RPMI8226 (cell line): ENCODE measurements at places on chromosomes 1 and 21.
A peak's percentile ranks its signal among the peaks of the same experiment; 100 is the strongest.

GRCh38 chr1:182603646-182604174, 479 bp downstream of the RGS16 start:
- peak; percentile 71 for DNase-seq

DNA sequence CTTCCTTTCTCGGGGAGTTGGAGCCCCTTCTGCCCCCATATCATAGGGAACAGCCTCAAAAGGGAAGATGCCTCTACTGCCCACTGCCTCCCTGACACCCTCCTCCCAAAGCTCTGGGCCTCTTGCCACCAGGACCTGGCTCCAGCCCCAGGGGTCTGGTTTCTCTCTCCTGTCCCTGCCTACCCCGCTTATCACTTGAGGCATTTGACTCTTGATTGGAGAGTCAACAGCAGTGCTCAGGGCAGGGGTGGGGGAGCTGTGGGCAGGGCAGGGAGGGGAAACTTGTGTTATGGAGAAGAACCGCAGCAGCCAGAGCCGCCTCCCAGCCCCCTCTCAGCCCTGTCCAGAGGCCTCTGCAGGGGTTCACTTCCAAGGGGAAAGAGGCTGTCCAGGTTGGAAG, 573 bp downstream of the TRIM63 start:
- DNase-seq = no peak

- no peak for DNase-seq
Observed at GRCh38 chr1:229842302-229843255, 216.5 kb downstream of the URB2 start.

- DNase-seq = no peak
Observed at GRCh38 chr21:17673261-17674020, 60.7 kb upstream of the BTG3 start.

- no peak for DNase-seq
Observed at GRCh38 chr1:190564117-190564516, 86.5 kb upstream of the BRINP3 start.

DNA sequence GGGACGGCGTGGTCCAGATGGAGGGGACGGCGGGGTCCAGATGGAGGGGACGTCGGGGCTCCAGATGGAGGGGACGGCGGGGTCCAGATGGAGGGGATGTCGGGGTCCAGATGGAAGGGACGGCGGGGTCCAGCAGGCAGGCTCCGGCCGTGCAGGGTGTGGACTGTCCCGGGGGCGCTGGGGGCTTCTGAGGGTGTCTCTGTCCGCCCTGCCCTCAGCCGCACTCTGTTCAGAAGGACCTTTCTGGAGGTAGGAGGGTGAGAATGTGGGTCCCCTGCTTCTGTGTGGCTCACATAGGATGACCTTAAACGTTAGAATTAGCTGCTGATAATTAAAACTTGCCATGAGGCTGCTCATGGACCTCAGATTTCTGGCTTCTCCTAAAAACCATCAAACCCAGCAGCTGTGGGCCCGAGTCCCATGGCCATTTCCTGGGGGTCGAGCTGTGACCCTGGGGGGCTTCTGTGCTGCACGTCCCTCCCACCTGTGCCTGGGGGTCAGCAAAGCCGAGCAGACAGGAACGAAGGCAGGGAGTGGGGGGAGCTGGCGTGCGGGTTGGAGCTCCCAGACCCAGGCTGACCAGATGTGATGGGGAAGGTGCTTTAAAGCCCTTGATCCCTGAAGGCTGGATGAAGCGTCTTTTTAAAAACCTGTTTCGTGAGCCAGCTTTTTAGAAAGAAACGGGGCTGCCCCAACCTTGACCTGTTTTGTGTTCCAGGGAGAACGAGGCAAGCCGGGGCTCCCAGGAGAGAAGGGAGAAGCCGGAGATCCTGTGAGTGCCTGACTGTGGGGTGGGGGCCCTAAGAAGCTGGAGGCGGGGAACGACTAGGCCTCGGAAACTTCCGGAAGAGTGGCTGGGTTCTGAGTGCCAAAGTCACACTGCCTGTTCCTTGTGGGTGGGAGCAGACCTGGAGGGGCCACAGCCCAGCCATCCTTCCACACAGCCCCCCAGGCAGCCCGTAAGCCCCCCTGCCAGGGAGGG, 7.1 kb downstream of the COL6A1 start:
- no peak for DNase-seq

- peak; percentile 72 for DNase-seq
Observed at GRCh38 chr1:167533851-167534300, 15.5 kb upstream of the CD247 start.

- no peak for DNase-seq
Observed at GRCh38 chr1:26582053-26582835, 52.7 kb downstream of the RPS6KA1 start.

GRCh38 chr1:83799594-83799993, 199.3 kb downstream of the TTLL7 start:
- no peak for DNase-seq

DNA sequence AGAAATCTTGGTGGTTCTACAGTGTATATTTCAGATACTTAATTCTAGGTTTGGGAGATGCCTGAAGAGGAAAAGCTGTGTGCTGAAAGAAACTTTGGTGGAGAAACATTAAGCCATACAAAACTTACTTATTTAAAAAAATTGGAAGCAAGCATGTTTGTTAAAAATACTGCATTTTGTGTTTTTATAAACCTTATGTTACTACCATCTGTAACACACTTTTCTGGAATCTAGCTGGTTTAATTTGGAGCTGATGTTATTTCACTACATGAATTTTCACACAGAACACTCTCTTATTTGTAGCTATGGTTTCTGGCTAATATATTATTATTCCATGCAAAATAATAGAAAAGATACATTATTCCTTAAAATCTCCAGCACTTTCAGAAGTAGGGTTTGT, 710.7 kb downstream of the ADGRL2 start:
- no peak for DNase-seq

DNA sequence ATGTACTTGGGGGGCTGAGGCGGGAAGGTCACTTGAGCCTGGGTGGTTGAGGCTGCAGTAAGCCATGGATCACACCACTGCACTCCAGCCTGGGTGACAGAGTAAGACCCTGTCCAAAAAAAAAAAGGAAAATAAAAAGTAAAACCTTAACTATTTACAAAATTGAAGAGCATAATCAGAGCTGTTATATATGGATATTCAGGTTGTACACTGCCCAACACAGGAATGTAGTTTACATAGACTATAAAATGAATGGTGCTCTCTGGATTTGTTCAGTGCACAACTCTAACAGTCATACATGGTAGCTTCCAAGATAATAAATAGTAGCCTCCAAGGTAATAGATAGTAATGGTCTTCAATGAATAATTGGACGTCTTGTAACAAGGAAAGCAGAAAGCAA, 22.6 kb upstream of the SRSF10 start:
- no peak for DNase-seq

DNA sequence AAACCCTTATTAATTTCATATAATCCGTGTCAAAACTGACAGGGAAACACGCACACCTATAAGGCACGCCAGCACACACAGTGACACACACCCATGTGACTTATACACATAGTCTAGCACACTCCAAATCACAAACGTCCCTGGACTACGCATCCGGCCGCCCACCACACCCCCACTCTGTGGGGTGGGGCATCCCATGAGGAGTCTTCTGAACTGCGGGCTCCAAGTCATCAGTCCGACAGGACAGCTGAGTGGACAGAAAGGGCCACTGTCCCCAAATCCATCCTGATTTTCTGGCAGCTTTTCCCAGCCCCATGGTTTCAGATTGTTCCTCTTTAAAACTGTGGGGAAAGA, 829 bp downstream of the PEA15 start:
- DNase-seq = no peak

DNA sequence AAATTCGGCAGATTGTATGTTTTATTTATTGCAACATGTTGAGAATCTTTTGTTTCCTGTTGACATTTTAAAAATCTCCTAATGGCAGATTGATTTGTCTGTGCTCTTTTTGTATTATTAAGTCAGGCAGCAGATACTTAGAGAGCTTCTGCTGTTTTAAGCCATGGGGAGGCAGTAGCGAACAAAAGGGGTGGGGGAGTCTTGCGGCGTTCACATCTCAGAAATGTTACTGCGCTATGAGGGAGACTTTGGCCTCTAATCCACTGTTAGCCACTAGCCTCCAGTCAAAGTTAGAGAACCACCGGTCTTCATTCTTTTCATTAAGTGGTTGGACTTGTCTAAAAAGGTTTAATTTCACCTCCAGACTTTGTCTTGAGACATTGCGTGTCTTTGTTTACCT, 93.6 kb downstream of the DYRK1A start:
- no peak for DNase-seq

DNA sequence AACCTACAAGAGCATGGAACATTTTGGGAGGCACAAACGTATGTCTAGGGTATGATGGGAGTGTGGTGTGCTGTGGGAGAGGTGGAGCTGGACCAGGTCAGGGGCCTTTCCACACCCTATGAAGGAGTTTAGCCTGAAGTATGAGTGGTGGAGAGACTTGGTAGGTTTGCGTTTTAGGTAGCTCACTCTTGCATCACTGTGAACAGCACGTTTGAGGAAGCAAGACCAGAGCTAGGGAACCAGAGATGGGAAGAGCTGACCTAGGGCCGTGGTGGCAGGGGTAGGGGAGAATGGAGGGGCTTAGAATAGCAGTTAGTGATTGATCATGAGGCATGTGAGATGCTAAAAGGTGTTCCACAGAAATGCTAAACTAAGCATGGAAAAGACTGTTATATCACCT, 25.1 kb upstream of the ZFP69B start:
- DNase-seq = no peak

- DNase-seq = no peak
Observed at GRCh38 chr1:43864111-43865045, 69.2 kb upstream of the ARTN start.

DNA sequence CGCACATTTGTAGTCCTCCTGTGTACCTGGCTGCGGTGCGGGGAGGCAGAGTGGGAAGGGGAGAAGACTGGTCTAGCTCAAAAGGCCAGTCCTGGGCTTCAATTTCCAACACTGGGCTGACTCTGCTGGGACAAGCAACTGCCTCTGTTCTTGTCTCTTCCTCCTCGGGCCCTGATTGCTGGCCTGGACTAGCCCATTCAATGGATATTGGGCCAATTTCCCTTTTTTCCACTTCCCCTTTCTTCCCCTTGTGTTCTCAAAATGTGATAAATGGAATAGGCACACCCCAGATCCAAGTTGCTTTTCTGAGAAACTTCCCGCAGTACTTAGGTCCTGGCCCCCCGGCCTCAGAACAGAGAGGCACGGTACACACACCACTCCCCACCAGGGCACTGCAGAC, 48.2 kb downstream of the SPSB1 start:
- DNase-seq = no peak

- no peak for DNase-seq
Observed at GRCh38 chr1:64107118-64107519, 96.3 kb upstream of the UBE2U start.

- DNase-seq = no peak
Observed at GRCh38 chr1:42981255-42981805, 22.7 kb upstream of the SLC2A1 start.

DNA sequence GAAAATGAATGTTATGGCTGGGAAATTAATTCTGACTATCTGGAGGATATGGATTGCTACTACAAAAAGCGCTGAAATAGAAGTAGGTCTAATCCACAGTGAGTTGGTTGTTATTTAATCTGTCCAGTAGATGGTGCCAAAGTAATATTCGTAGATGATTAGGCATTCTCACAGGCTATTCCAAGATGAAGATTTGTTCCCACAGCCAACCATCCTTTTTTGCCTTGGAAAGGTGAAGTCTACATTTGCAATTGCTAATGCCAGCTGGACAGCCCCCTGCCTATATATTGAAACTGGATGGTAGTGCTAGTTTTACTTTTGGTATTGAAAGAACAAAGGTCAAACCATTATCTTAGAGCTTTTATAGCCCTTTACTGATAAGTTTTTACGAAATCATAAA, 43.8 kb downstream of the RBM11 start:
- DNase-seq = peak; percentile 41

DNA sequence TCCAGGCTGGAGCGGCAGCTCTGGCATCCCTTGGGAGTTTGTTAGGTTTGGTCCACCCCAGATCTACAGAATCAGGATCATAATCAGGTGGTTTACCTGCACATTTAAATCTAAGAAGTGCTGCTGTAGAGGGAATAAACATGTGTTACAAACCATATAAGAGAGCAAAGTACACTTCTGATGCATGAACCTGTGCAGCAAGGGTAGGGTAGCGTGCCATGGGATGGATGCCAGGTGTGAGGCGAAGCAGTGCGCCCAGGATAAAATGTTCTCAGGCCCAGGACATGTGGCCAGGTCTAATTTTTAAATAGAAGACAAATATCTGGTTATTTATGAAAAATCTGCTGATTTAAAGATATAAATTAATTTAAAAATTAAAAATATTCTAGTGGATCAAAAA, 308.8 kb upstream of the USP24 start:
- no peak for DNase-seq

GRCh38 chr1:229204921-229205777, 65.8 kb upstream of the RAB4A start:
- DNase-seq = no peak

GRCh38 chr1:153774026-153774595, 1.1 kb upstream of the SLC27A3 start:
- DNase-seq = no peak

GRCh38 chr1:236728752-236729151, 42.5 kb downstream of the ACTN2 start:
- DNase-seq = no peak

GRCh38 chr1:111876631-111877030, 112.8 kb downstream of the KCND3 start:
- no peak for DNase-seq

DNA sequence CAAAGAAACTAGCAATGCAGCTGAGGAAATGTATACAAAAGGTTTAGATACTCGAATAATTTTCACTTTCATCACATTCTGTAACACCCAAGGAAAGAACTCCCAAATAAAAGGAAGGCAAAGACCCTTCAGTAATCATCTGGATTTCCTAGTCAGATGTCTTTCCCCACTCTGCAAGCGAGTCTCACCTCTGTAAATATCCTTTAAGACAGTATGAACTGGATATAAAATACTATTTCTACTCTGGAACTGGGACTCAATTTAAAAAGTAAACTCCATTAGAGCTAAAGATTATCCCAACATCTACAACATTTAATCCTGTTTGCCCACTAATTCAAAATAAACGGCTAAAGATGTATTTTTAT, 27.0 kb downstream of the C2CD2 start:
- DNase-seq = no peak

DNA sequence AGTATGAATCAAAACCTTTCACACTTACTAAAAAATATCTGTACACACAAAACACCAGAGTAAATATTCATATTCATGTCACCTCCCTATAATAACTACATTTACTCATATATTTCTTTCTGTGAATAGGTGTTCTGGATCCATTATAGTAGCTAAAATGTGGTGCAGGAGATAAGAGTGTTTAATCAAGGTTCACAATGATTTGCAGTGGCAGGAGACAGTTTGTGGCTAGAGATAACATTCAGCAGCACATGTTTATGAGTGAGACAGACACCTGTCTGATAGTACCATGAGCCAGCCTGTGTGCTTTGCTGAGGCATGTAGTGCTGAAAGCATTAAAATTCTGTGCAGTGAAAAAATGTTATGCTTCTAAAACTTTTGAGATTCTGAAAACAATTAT, 410.3 kb downstream of the SRGAP2C start:
- no peak for DNase-seq

- peak; percentile 85 for DNase-seq
Observed at GRCh38 chr21:39125752-39126485, 57.3 kb downstream of the PSMG1 start.
